Uterus (tissue), 4 donors: ENCODE measurements at places on chromosomes 5 and 9. TPM values are rescaled to one million over a fixed set of nuclear protein-coding genes. Genes with fewer than 3 reads are reported as not detected.
A peak's percentile ranks its signal among the peaks of the same experiment; 100 is the strongest.

The SPINK6 gene
- total RNA-seq: not detected

The CCDC180 gene
- total RNA-seq: 9.7 TPM

The SNAPC4 gene
- total RNA-seq: 0.51 TPM

The CDX1 gene
- total RNA-seq: 0.77 TPM

The TXNDC8 gene
- not detected for total RNA-seq

GRCh38 chr5:83145241-83145640 is 67.9 kb downstream of the XRCC4 start:
- H3K36me3 ChIP-seq: no peaks in the 10 kb centered on the region
- H3K27ac ChIP-seq: no peak overlapping the region
- no peaks in the 10 kb centered on the region for H3K4me1 ChIP-seq
- no peaks in the 10 kb centered on the region for H3K27me3 ChIP-seq
- DNase-seq: no peak

DNA sequence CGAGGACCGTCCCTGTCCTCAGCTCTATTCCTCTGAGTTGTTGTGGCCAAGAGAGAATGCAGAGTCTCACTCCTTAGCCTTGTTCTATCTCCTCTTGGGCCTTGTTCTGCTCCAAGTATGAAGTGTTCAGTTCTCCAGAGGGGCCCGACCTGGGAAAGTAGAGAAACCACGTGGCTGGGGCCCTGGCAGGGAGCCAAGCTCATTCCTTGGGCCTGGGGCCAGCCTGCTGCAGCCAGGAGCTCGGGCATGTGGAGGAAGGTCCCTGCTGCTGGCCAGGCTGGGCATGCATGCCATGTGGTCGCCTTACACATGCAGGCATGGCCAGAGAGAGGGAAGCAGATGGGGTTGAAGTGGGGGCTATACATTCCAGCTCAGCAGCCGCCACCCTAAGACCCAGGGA is 60.7 kb downstream of the COL27A1 start:
- no peak overlapping the region for H3K4me3 ChIP-seq
- H3K27ac ChIP-seq: no peak overlapping the region
- H3K36me3 ChIP-seq: no peaks in the 10 kb centered on the region
- peak; percentile 50 for DNase-seq
- peaks cover 8% of the 10 kb centered on the region for H3K4me1 ChIP-seq

- no peaks in the 10 kb centered on the region for H3K4me1 ChIP-seq
- H3K36me3 ChIP-seq: no peaks in the 10 kb centered on the region
- no peaks in the 10 kb centered on the region for H3K27me3 ChIP-seq
- no peak for DNase-seq
- H3K4me3 ChIP-seq: no peak overlapping the region
These were observed 33.4 kb downstream of the PRRC1 start for GRCh38 chr5:127550652-127551409.

DNA sequence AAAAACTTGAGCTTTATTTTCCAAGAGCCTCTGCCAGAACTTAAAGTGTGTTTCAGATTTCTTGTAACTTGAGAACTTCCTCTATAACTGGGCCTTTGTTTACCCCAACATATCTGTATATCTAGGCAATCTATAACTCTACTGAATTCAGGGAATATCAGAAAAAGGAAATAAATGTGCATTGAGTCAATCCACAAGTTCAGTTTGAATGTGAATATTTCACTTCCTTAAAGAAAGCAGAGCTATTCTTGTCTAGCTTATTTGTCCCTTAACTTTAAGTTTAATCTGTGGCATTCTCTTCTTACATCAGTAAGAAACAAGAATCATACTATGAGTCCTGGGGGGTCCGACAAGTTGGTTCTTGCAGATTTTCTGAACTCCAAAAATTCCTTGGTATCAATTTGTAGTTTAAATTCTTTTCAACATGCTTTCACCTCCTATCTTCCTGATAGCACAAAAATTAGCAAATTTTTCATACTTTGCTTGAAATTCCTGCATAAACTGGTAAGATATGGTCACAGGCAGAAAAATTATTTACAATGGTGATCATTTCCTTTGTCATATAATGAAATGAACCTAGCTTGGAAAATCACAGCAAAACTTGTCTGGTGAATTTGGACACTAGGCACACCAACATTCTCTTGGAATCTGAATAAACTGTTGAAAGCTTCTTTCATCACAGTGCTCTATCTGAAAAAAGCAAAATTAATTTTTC is 19.8 kb upstream of the ITGA1 start:
- H3K36me3 ChIP-seq: no peaks in the 10 kb centered on the region
- DNase-seq: no peak
- H3K27me3 ChIP-seq: no peaks in the 10 kb centered on the region
- H3K4me3 ChIP-seq: no peak overlapping the region

GRCh38 chr9:33435821-33436277 is 11.5 kb downstream of the AQP3 start:
- no peak overlapping the region for H3K4me3 ChIP-seq
- H3K27ac ChIP-seq: no peak overlapping the region
- H3K27me3 ChIP-seq: no peaks in the 10 kb centered on the region
- DNase-seq: no peak
- no peaks in the 10 kb centered on the region for H3K4me1 ChIP-seq

DNA sequence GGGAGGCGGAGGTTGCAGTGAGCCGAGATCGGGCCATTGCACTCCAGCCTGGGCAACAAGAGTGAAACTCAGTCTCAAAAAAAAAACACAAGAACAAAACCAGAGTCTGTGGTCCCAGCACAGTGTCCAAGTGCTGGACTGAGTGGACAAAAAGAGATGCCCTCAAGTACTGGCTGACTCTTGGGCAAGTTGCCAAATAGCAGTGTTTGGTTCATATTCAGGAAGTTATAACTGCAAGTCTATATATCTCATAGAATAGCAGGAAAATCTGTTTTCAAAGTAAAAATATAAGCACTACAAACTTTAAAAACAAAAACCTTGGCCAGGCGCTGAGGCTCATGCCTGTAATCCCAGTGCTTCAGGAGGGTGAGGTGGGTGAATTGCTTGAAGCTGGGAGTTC is 7.3 kb downstream of the HABP4 start:
- no peak overlapping the region for H3K27ac ChIP-seq
- DNase-seq: no peak
- no peaks in the 10 kb centered on the region for H3K36me3 ChIP-seq
- no peak overlapping the region for H3K4me3 ChIP-seq
- no peaks in the 10 kb centered on the region for H3K27me3 ChIP-seq
- H3K4me1 ChIP-seq: no peaks in the 10 kb centered on the region

DNA sequence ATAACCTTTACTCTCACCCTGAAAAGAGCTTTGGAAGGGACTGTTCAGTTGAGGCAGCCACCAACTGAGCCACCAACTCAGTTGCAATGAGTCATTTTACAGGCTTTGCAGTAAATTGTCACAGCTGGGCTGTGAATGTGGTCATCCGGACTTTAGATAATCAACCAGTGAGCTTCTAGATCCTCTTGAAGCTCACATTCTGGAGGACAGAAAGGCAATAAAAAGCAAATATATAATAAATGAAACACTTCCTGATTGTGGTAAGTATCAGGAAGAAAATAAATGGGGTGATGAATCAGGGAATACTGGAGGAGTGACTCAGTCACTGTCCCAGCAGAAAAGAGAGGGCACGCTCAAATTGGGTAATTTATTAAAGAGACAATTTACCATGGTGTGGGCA is 13.2 kb upstream of the C5orf58 start:
- H3K27me3 ChIP-seq: no peaks in the 10 kb centered on the region
- no peaks in the 10 kb centered on the region for H3K36me3 ChIP-seq
- H3K4me3 ChIP-seq: no peak overlapping the region
- no peaks in the 10 kb centered on the region for H3K4me1 ChIP-seq

DNA sequence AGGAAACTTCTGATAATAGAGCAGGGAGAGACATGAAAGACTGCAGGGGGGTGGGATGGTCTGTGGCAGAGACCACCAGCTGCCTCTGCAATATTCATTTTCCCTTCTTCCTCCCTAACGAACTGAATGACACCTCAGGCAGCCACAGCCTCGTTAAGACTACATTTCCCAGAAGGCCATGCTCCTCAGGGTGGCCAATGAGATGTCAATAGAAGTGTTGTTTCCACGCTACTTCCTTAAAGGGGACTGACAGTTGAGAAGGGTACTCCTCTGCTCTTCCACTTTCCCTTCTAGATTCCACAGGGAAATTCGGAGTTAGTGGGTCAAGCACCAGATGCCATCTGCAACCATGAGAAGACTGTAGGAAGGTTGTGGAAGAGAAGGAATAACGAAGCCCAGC is 52.0 kb upstream of the DAPK1 start:
- H3K27me3 ChIP-seq: no peaks in the 10 kb centered on the region
- peak; percentile 17 for DNase-seq
- no peak overlapping the region for H3K27ac ChIP-seq

DNA sequence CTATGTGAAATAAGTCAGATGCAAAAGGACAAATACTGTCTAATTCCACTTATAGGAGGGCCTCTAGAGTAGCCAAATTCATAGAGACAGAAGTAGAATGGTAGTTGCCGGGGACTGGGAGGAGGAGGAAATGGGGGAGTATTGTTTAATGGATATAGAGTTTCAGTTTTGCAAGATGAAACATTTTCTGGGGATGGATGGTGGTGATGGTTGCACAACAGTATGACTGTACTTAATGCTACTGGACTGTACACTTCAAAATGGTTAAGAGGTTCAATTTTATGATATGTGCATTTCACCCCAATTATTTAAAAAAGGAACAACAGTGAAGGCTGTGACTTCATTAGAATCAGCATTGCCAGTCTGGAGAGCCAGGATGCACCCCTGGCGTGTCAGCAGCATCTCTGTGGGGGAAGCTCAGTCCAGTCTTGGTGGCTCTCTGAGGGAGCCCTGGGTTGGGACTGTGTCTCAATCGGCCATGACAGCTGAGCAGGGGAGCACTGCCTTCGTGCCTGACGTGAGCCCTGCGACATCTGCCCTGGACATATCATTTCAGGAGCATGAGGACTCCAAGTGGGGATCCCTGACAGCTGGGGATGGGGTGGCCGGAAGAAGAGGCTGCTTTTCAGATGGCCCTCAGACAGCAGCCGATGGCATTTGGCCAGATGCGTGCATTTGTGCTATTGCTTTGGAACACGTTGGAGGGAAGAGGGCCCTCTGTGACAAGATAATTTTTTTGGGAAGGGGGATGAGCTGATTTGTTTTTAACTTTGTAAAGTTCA is 130.8 kb upstream of the STC2 start:
- no peaks in the 10 kb centered on the region for H3K27me3 ChIP-seq
- no peak overlapping the region for H3K27ac ChIP-seq
- H3K4me3 ChIP-seq: no peak overlapping the region
- no peaks in the 10 kb centered on the region for H3K36me3 ChIP-seq
- no peak for DNase-seq

- DNase-seq: no peak
- no peak overlapping the region for H3K4me3 ChIP-seq
- H3K27ac ChIP-seq: no peak overlapping the region
- no peaks in the 10 kb centered on the region for H3K4me1 ChIP-seq
- H3K36me3 ChIP-seq: no peaks in the 10 kb centered on the region
These were observed 33.3 kb downstream of the FBXL7 start for GRCh38 chr5:15533129-15533893.

DNA sequence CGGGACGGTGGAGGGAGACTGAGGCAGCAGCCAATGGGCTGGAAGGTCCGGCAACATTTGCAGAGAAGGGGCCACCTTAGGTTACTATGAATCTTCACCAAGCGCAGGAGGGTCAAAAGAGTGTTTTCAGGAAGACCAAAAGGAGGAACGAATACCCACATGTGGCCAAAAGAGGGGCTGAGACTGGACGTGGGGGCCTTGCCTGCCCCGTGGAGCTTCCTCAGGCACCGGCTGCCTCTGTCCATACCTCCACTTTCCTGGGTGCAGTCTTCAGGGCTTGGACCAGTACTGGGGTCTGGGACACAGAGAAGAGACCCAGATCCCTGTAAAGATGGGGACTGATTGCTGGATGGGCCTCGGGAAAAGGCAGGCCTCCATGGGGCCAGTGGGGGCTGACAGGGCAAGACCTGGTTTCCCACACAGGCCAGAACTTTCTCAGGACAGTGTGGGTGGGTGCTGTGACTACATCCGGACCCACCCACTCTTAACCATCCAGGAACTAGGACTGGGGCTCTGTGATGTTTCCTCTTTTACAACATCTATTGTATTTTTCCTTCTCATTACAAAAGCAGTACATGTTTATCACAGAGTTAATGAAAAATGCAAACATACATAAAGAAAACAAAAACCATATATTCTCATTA is 294.7 kb downstream of the ZSWIM6 start:
- no peaks in the 10 kb centered on the region for H3K36me3 ChIP-seq
- H3K27me3 ChIP-seq: no peaks in the 10 kb centered on the region
- H3K4me3 ChIP-seq: no peak overlapping the region
